ENCODE measurements at places on chromosomes 1 and 21.

GRCh38 chr21:40421121-40421520 is 425.8 kb downstream of the DSCAM start:
- no peak for DNase-seq

DNA sequence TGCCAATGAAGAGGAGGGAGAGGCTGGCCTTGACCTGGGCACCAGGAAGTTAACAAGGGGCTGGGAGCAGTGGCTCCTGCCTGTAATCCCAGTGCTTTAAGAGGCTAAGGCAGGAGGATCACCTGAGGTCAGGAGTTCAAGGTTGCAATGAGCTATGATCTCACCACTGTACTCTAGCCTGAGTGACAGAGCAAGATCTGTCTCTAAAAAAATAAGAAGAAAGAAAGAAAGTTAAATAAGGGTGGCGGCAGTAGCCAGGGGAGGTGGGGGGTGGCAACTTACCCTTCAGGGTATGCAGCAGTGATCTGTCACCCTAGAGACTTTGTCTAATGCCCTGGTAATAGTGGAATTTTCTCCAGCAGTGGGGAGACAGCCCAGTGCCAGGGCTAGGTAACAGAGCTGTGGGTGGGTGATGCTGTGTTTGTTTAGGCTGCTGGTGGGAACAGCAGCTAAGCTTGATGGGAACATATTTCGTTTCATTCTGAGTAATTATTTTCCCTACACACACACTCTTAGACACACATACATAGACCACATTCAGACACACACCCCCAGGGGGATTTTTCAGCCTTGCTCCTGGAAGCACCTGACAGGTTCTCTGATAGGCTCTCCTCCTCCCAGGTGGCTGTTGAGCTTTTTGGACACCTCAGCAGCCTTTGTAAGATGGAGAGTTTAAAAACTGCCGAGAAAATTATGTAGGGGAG is 11.3 kb upstream of the SYT6 start:
- no peak for DNase-seq

GRCh38 chr1:44261962-44262361 is 48.7 kb downstream of the DMAP1 start:
- DNase-seq = no peak

- no peak for DNase-seq
Observed at GRCh38 chr1:152942161-152942560, 4.8 kb upstream of the SPRR5 start.

GRCh38 chr21:26368591-26369320 is 198.2 kb upstream of the APP start:
- no peak for DNase-seq

- no peak for DNase-seq
Observed at GRCh38 chr1:11541236-11541635, 62.3 kb downstream of the DISP3 start.

DNA sequence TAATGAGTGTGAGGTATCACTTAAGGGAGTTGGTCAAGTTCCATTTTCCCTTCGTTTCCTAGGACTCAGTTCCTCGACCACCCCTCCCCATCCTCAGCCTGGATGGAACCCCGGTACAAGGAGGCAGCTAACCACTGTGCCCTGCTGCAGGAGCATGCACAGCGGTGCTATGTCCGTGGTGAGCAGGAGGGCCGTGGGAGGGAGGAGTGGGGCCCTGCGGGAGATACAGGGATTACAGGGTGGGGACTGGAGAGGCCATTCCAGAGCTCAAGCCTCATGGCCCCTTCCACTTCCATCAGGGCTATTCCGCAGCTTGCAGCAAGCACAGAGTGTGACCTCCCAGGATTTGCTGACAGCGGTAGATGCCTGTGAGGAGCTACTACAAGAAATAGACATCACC is 25.8 kb downstream of the HYI start:
- no peak for DNase-seq

DNA sequence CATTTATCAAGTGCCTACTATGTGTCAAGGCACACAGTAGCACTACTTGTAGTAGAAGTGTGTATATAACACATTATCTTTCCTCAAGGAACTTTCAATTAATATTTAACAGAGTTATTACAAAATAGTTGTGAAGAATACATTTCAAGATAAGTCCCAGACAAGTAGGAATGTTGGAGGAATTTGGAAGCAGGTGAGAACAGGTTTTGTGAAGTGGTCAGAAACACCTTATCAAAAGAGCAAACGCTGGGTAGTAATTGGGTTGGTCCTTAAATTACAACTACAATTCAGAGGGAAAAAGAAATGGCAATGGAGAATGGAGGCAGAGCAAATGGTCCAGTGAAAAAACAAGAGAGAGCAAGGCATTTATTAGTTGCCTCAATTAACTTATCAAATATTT is 218.8 kb downstream of the ADGRL2 start:
- no peak for DNase-seq

GRCh38 chr1:109792056-109792831 is 28.5 kb upstream of the EPS8L3 start:
- DNase-seq = peak; percentile 96

DNA sequence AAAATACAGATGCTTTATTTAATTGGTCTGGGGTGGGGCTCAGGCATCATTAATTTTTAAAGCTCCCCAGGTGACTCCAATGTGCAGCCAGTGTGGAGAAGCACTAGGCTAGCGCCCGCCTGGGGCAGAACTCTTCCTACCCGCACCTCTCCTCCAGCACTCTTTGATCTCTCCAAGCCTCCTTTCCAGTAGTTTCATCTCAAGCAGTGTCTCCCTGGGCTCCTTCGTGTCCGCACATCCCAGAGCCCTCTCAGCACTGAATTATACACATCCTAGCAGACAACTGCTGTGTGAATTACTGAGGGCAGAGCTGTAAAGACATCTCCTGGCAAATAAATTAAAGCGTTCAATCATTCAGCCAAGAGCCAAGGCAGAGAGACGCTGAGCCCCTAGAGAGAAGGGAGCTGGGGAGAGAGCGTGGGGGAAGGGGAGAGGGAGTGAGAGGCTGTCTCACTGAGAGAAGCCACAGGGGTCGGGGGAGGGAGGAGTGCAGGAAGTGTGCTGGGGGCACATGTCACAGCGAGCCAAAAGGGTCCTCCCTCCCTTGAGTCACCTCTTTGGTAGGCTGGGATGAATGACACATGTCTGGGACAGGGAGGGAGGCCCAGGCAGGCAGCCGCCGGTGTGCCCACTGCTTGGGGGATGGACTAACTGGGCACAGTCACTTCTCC is 21.0 kb upstream of the PARP1 start:
- DNase-seq = peak; percentile 34

- DNase-seq = no peak
Observed at GRCh38 chr21:42931560-42932235, 6.3 kb upstream of the ERVH48-1 start.

DNA sequence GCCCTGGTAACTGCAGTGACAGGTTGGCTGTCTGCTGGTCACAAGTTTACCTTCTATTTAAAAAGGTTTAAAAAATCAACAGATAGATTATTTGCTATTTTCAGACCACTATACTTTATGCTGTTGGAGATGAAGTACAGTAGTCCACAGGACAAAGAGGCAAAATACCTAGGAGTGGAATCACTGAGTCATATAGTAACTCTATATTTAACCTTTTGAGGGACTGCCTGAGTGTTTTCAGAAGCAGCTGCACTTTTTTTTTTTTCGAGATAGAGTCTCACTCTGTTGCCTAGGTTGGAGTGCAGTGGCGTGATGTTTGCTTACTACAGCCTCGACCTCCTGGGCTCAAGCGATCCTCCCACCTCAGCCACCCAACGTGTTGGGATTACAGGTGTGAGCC is 11.7 kb downstream of the CNIH4 start:
- no peak for DNase-seq

- no peak for DNase-seq
Observed at GRCh38 chr1:27856561-27857343, 15.6 kb upstream of the THEMIS2 start.

DNA sequence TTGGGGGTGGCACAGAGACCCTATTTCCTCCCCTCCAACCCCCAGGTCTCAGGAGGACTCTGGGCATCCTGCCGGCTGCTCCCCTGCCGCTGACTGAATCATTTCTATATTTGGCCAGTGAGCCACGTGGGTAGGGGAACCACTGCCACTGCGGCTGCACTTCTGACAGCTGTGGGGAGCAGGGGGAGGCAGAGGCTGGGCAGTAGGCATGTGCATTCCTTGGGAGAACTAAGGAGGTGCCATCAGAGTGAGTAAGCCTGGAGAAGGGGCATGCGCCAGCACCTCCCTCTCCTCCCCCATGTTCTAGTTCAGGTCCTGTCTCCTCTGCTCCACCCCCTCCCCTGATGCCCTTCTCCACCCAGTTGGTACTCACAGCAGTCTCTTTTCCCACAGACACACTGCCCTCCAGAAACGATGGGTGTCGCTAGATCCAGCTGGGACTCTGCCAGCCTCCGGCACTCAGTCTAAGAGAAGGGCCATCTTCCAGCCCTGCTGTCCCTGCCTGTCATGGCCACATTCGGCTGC is 12.0 kb downstream of the PPFIA4 start:
- peak; percentile 91 for DNase-seq

DNA sequence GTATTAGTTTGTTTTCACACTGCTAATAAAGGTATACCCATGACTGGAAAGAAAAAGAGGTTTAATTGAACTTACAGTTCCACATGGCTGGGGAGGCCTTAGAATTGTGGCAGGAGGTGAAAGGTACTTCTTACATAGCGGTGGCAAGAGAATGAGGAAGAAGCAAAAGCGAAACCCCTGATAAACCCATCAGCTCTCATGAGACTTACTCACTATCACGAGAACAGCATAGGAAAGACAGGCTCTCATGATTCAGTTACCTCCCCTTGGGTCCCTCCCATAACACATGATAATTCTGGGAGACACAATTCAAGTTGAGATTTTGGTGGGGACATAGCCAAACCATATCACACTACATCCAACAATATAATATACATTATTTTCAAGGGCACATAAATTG is 145.7 kb upstream of the BARHL2 start:
- DNase-seq = no peak

GRCh38 chr1:58784758-58785441 is 1.1 kb upstream of the JUN start:
- peak; percentile 95 for DNase-seq

DNA sequence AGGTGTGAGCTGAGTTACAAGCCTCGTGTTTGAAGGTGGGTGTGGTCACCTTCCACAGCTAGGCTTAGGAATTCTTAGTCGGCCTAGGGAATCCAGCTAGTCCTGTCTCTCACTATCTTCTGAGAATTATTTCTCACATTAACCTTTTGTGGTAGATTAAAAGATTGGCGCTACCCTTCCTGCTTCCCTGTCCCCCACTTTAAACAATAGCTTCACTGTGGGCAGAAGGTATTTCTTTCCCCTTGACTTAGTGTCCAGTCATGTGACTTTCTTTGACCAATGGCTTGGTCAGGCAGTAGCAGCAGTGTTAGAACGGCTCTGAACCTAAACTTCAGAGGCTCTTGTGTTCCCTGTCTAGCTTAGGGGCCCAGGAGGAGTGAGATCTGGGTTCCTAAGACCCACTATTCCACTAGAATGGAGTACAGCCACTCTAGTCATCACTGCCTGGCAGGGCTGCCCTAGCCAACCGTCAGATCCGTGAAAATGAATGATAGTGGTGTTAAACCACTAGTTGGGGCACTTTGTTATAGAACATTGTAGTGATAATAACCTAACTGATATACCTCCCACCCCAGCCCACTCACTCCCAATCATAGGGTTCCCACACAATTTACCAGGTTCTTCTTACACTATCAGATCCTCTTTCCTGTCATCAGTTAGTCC is 13.9 kb upstream of the C1orf141 start:
- peak; percentile 17 for DNase-seq

DNA sequence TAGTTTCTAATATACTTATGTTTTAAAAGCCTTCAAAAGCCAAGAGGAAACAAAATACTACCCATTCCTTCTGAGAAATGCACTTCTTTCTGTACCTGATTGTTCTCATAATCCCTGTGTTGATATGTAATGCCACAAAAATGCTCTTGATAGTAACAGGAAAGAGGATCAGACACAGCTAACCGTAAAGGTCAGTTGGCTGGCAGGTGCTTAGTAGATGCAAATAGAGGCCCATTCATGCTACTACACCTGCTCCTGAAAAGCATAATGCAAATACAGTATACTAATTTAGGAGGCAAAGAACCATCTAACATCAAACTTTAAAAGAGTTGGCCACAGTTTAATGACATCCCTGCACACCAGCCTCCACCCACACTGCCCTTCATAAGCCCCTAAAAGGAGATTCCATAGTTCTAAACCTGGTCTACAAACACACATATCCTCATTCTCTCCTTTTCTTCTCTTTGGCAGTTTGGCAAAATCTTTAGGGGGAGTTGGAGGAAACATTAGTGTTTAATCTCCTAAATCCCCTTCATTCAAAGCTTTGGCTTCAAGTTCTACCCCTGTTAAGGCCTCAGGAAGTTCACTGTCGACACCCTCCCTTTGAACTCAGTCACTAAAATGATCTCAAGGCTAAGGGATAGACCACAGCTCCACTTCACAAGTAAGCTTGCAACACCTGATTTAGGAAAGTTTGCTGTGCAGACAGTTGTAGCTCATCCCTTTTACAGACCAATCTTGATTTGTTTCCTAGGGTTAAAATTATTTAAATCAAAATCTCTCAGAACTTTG is 2.9 kb upstream of the CD46 start:
- no peak for DNase-seq

DNA sequence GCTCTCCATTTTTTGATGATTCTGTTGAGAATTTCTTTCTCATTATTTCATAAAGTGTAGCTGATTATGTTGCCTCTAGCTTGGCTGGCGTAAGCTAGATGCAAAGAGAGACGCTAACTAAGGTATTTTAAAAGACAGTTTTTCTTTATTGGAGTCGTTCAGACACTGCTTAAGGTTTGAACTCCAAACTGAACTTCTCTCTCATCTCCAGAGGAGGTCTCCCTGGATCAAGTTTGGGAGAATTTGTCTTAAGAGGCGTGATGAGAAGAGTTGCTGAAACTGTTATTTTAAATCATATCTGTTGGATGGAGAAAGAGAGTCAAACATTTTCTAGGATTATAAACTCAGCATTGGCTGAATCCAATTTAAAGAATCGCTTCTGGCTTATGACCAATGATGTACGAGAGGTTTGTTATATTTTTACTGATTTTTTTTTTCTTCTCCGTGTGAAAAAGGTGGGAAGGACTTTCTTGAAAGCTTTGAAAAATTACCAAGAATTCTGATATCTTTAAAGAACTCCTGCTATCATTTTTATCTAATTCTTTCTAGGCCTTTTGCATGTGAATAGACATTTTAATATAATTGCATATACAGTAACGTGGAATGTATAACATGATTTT is 34.0 kb downstream of the MAP3K7CL start:
- DNase-seq = peak; percentile 86

- no peak for DNase-seq
Observed at GRCh38 chr1:159005676-159006075, 4.0 kb upstream of the IFI16 start.

GRCh38 chr1:236284291-236284721 is 2.5 kb upstream of the ERO1B start:
- DNase-seq = no peak

DNA sequence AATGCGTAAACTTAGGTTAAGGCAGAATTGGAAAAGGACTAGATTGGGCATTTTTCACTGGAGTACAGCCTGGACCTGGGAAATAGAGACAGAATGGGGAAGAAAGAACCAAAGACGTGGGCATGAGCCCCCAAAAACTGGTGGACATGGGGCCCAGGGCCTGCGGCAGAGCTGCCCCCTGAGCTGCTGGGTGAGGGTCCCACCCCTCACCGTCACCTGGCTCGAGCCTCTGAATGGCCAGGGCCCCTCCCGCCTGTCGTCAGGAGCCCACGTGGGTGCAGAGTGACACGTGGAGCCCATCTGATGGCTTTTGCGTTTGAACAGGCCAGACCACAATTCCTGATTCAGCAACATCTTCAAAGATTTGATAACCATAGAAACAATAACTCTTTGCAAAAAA is 360.9 kb upstream of the VAMP3 start:
- DNase-seq = no peak

Data from EL (cell line).